ENCODE measurements at places on chromosomes 6 and 20.

- no peak for DNase-seq
These were observed 221.3 kb upstream of the SUPT3H start for GRCh38 chr6:45599053-45599452.

GRCh38 chr6:168180548-168181011 is 101.6 kb upstream of the FRMD1 start:
- no peak for DNase-seq

- no peak for DNase-seq
These were observed 128.0 kb downstream of the UST start for GRCh38 chr6:148874698-148875293.

DNA sequence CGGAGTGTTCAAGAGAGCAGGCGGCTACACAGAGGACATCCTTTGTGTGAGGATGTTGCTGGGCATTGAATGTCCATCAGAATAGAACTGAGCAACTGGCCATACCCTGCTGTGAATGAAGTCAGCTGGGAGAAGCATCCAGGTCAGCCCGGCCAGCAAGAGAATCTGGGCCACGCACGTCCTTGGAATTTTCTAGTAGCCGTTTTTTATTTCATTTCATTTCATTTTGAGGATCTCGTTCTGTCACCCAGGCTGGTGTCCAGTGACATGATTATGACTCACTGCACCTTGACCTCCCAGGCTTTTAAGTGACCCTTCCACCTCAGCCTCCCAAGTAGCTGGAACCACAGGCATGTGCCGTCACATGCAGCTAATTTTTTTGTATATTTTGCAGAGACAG is 97.9 kb downstream of the SSR1 start:
- no peak for DNase-seq

- DNase-seq: no peak
These were observed 186.1 kb downstream of the LAMA2 start for GRCh38 chr6:129069006-129069405.

- no peak for DNase-seq
These were observed 220.7 kb downstream of the PHF3 start for GRCh38 chr6:63856271-63856670.

DNA sequence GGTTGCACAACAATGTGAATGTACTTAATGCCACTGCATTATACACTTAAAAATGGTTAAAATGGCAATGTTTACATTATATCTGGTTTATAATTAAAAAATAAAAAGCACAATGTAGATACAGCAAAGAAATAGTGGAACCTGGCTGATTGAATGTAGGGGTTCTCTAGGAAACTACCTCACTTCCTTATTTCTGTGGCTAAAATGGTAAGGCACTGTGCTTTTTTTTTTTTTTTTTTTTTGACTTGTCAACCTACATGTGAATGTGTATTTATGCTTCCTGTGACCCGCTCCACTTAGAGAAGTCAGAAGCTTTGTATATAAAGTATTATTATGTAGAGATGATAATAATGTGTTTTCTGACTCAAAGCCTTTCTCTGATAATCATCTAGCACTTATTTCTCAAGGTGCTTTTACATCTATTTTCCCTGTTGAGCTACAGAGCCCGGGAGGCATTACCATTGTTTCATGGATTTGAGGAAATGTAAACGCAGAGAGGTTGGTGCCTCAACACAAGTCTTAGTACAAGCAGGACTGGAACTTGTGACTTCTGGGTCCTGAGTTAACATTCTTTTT is 55.0 kb downstream of the SOX4 start:
- DNase-seq: no peak

DNA sequence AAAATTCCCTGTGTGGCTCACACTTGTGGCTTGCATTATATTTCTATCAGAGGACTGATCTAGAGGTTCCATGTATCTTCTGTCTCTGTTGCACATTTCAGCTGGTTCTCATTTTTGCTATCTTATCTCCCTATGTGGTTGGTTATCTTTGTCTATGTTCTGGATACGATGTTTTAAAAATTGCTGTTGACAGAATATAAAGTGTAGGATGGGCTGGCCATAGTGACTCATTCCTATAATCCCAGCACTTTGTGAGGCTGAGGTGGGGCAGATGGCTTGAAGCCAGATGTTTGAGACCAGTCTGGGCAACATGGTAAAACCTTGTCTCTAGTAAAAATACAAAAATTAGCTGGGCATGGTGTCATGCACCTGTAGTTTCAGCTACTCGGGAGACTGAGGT is 9.9 kb upstream of the ULBP3 start:
- no peak for DNase-seq

GRCh38 chr20:13221673-13222318 is 722 bp downstream of the ISM1 start:
- DNase-seq: peak; percentile 80

DNA sequence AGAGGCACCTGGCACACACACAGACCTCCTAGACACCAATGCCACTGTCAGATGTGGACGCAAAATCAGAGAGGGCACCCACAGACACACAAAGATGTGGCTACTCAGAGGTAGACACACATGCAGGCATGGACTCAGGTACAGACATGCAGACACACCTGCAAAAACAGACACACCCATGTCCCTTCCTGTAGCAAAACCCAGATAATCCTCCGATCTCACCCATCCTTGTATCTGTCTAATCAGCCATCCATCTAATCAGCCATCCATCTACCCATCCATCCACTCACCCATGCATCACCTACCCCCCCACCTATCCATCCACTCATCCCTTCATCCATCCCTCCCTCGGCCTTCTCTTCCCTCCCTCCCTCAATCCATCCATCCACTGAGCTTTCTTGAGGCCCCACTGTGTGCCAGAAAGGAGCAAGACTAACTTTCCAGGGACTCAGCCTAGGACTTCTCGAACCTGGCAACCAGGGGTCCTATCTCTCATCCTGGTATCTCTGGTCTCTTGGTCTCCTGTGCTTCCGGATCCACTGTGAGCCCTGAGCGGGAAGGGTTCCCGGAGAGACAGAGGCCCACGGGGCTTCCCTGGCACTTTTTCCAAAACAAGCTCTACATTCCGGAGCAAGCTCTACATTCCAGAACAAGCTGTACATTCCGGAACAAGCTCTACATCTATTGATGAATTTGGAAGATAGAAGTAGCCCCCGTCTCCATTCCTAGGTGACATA is 1.1 kb upstream of the TGM2 start:
- no peak for DNase-seq

DNA sequence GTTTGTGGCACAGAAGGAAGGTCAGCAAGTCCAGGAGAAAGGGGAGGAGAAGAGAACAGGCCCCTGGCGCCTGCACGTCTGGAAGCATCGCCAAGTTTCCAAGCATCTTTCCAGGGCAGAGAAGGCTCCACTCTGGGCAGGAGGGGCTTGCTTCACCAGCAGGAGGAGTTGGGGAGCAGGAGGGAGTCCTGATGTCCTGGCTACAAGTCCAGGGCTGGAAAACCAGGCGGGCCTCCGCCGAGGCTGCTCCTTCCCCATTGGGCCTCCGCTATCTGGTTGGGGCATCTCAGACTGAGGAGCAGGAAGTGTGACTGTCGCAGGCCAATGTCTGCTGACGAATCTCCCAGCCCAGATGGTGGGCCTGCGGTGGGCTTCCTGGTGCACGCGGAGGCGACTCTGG is 421.9 kb downstream of the PREX1 start:
- DNase-seq: no peak

- no peak for DNase-seq
These were observed 615.7 kb upstream of the CITED2 start for GRCh38 chr6:139990026-139990686.

DNA sequence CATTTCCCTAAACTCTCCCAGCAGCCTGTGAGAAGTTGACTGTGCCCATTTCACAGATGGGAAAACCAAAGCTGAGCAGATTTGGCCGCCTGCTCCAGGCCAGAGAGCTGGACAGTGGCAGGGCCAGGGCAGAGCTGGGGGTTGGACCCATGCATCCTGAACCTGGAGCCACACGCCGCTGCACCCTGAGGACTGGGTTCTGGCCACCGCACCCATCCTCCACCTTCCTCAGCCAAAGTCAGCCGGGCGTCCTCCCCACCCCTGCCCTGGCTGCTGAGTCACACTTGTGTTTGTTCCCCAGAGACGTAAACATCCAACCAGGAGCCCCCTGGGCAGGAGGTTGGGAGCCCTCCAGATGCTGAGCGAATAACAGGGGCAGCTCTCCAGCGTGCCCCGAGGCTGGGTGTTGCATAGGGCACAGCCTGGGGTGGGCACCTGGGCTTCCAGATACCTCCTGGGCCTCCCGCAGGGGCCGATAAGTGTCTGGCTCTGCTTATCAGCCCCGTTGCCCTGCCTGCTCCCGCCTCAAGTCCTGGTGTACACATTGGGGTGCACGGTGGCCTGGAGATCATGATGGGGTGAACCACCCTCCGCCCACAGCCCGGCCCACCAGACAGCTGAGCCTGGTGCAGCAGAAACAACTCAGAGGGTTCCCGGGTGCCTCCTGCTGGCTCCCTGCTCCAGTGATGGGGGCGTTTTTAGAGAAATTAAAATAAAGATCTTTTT is 23.8 kb downstream of the RBM38 start:
- DNase-seq: no peak

DNA sequence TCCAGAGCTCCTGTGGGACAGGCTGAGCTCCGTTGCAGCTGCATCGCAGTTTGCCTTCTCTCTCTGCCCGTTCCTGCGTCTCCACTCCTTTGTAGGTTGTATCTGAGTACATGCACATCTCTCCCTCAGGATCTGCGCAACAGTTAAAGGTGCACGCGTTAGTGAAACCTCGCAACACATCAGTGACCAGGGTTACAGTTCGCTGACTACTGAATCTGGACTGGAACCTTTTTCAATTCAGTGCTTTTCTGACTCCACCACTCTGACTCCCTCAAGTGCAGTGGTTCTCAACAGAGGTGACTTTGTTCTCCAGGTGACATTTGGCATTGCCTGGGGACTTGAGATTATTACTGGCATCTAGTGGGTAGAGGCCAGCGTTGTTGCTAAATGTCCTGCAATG is 44.0 kb downstream of the UST start:
- DNase-seq: no peak

DNA sequence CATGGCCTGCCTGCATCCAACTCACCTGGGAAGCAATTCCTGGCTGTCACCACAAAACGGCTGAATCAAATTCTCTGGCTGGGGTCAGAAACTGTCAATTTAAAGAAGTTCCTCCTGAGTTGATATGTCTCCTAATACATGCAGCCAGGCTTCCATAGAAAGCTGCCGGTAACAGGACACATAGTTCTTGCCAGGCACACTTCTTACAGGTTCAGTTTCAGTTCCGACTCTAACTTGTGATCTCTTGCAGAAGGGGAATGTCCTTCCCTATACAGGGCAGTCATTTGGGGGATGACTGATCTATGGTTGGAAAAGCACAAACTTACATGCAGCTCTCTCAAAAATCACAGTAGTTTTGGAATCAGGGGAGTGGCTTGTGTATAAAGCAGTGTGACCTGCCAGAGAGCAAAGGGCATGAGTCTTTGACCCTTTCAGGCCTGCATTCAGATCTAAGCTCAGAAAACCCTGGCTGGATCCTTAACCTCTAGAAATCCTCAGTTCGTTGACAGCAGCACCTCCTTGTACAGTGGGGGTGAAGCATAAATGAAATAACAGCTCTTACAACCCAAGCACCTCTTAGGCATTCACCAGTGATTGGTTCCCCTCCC is 195.6 kb downstream of the SCP2D1 start:
- no peak for DNase-seq

GRCh38 chr6:148401571-148401970 is 58.9 kb downstream of the SASH1 start:
- no peak for DNase-seq

- no peak for DNase-seq
These were observed 153.0 kb downstream of the NKAIN2 start for GRCh38 chr6:123956492-123957139.

GRCh38 chr6:134523903-134524650 is 206.2 kb upstream of the SGK1 start:
- no peak for DNase-seq

DNA sequence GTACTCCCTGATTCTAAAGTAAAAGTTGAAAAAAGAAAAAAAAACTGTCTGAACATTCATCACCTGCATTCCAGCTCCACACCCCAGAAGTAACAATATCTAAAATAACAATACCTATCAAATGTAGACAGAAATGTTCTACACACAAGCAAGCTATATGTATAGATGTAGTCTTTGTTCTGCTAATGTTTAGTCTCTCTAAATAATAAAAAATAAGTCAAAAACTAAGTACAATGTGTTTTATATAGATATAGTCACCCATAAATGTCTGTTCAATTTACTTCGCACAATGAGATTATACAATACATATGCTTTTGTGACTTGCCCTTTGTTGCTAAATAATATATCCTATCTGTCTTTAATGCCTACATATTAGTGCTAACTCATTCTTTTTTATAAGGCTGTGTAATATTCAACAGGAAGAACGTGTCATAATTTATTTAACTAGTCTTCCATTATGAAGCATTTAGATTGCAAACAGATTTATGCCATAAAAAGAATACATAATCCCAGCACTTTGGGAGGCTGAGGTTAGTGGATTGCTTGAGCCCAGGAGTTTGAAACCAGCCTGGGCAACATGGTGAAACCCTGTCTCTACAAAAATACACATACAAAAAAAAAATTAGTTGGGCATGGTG is 216.2 kb upstream of the ZNF217 start:
- no peak for DNase-seq

GRCh38 chr6:41132254-41132653 is 21.9 kb downstream of the TREML1 start:
- DNase-seq: no peak

GRCh38 chr6:108667993-108668392 is 107.3 kb downstream of the FOXO3 start:
- DNase-seq: no peak

- no peak for DNase-seq
These were observed 69.6 kb downstream of the JAG1 start for GRCh38 chr20:10603971-10604864.

GRCh38 chr20:62849431-62849830 is 12.2 kb downstream of the TCFL5 start:
- no peak for DNase-seq

DNA sequence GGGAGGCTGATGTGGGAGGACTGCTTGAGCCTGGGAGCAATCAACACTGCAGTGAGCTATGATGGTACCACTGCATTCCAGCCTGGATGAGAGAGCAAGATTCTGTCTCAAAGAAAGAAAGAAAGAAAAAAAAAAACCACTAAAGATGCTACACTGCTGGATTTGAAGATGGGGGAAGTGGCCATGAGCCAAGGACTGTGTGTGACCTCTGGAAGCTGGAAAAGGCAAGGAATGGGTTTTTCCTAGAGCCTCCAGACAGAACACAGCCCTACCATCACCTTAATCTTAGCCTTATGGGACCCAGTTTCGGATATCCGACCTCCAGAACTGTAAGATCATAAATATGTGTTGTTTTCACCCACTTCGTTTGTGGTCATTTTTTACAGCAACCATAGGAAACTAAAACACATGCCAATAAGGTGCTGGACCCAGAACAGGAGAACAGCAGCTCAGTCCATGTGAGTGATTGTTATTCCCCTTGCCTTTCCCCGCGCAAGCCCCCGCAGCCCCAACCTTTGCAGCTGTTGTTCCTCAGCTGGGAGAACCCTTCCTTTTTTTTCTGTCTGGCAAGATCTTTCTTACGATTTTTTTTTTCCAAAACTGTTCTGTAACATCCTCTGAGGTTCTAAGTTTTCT is 11.1 kb upstream of the VAPB start:
- DNase-seq: no peak

GRCh38 chr6:116463301-116463700 is 2.1 kb downstream of the CALHM6 start:
- DNase-seq: no peak

GRCh38 chr6:30071858-30072257 is 3.7 kb downstream of the RNF39 start:
- DNase-seq: no peak

Measured in activated naive CD4-positive, alpha-beta T cell treated with anti-CD3 and anti-CD28 coated beads, Interleukin-2, amount 10 ng/mL, durations not matched to agents 7 days and 5 days (primary cell).